Calu3 (cell line): ENCODE measurements at places on chromosomes 5 and 9.
A peak's percentile ranks its signal among the peaks of the same experiment; 100 is the strongest.

GRCh38 chr5:100108883-100109282, 426.3 kb upstream of the FAM174A start:
- no peak for DNase-seq

- no peak for DNase-seq
Measured at GRCh38 chr9:88689509-88690298, 154.7 kb downstream of the NXNL2 start.

GRCh38 chr5:17398866-17399835, 98.9 kb upstream of the TAF11L2 start:
- DNase-seq, result no peak

GRCh38 chr9:30723656-30724055, 1660.8 kb upstream of the ACO1 start:
- no peak for DNase-seq

- DNase-seq, result no peak
Measured at GRCh38 chr5:140555747-140556312, 1.4 kb downstream of the SRA1 start.

DNA sequence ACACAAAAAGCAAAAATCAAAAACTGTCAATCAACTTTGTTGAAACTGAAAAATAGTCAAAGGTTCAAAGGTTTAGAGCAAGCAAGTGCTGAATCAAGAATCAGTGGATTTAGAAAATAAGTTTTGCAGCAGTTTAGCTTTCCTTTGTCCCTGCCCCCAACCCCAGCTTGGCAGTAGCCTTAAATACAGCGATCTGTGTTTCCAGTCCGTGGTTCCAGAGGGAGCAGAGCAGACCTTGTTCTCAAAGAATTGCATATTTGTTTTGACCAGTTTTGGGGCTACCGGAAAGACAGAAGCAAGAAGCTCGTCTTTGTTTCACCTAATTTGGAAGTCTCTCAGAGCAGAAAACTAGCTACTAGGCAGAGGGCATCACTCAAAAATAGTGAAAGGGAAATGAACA, 57.2 kb upstream of the PRDM9 start:
- no peak for DNase-seq

GRCh38 chr5:133406977-133407632, 205.2 kb downstream of the FSTL4 start:
- no peak for DNase-seq

GRCh38 chr5:59020611-59021285, 437.9 kb downstream of the RAB3C start:
- no peak for DNase-seq

DNA sequence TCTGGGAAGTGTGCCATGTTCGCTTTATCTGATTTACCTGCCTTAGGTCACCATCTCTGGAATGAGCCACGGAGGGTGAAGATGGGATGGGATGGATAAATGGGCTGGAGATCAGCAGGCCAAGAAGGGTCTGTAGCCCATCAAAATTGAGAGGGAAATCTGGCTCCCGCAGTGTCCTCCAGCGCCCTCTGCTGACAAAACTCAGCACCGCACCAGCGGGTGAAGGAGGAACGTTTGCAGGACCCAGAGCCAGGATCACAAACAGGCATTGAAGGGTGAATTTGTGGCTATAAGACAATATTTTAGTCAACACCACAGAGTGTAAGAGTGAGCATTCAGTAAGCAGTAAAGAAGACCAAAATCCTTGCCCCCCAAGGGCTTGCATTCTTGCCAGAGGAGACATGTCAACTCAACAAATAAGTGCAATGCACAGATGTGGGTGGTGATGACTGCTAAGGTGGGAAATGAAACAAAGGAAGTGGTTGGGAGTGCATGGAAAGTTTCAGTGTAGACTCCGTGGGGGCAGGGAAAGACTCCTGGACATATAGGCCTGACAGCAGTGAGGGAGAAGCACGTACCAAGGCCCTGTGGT, 124.4 kb downstream of the TENT4A start:
- peak; percentile 41 for DNase-seq

- peak; percentile 79 for DNase-seq
Measured at GRCh38 chr9:21854594-21854993, 52.2 kb downstream of the MTAP start.

- DNase-seq, result no peak
Measured at GRCh38 chr5:56596155-56596554, 219.2 kb upstream of the MAP3K1 start.

DNA sequence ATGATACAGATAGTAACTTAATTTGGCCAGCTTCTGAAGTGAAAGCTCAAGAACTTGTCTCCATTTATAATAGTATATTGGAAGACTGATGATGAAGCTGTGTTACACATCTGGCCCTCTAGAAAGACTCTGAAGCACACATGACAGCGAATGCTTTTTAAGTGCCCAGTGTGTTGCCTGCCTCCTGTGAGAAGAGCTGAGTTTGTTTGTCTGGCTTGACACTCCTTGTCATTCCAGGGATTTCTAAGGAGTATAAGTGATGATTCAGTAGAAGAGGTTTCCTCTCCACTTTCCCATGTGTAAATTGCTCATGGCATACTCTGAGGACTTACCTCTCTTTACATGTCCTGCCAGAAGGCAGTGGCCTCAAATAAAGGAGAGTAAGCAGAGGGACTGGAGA, 30.4 kb upstream of the LRRTM2 start:
- no peak for DNase-seq

DNA sequence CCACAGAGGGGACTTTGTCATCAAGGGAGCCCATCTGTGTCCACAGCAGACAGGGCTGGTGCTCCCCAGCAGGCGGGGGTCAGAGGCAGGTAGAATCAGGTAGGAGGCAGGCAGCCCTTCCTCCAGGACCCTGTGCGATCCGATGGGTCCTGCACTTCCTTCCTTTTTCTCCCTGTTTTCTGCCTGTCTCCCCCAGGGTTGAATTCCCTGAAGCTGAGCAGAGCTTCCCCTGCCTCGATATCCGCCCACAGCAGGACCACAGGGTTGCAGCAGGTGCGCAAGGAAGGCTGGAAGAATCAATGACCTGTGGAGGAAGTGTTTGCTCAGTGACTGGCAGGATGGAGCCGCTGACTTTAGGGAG, 69.2 kb downstream of the MRPL36 start:
- no peak for DNase-seq

- DNase-seq, result no peak
Measured at GRCh38 chr5:32615236-32615635, 29.9 kb downstream of the SUB1 start.

GRCh38 chr5:154408811-154409210, 37.0 kb upstream of the SAP30L start:
- no peak for DNase-seq

DNA sequence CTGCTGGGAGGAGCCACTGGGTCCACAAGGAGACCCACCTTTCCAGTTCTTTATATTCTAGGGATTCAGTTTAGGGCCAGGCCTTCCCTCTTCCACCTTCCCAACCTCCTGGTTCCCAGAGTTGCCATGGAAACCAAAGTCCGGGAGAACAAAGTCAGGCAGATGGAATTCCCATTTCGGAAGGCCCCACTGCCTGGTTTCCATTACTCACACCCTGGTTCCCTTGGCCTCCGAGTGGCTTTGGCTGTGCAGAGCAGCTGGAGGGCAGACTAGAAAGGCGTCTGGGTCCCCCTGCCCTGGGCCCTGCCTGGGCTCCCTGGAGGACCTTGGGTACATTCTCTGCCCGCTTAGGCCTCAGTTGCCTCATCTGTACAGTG, 136.1 kb downstream of the RGS3 start:
- no peak for DNase-seq

- DNase-seq, result no peak
Measured at GRCh38 chr5:143543358-143544255, 140.1 kb upstream of the NR3C1 start.

- no peak for DNase-seq
Measured at GRCh38 chr5:50889790-50890189, 223.4 kb downstream of the PARP8 start.

DNA sequence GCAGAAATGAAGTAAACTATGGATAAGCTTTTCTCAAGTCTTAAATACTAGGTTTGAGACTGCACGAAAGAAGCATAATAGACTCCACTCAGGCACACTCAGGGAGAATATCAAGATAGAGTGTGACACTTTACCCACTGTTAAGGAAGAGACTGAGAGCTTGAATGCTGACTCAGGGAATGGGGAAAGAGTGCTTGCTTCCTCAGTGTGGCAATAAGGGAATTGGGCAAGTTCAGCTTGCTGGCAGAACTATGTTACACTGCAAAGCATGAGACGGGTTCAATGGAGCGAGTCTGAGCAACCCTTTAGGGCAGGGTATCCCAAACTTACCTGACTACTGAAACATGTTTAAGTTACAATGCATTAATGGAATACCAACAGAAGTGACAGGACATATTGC, 237.7 kb upstream of the MEF2C start:
- no peak for DNase-seq

DNA sequence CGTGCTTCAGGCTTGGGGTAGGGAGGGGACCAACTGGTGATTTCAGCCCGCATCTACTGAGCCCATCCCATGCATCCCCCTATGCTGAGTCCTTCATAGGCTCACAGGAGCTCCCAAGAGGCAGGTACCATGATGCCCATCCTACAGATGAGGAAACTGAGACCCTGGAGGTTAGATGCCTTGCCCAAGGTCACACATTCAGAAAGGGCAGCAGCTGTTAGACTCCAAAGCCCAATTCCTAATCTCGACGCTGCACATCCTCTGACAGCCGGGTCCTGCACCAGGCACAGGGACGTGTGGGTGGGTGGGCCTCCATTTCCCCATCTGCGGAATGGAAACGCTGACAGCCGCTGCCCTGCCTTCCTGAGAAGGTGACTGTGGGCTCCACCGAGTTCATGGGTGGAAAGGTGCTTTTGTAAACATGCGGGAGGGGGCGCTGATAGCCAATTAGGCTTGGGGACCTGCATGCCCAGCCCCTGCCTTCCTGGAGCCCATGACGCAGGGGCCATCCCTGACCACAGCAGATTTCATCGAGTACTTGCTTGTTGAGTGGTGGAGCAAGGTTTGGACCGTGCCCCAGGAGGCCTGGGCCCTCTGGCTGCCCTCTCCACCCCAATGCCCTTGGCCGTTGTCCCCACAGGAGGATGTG, 2.2 kb downstream of the DNM1 start:
- DNase-seq, result no peak

DNA sequence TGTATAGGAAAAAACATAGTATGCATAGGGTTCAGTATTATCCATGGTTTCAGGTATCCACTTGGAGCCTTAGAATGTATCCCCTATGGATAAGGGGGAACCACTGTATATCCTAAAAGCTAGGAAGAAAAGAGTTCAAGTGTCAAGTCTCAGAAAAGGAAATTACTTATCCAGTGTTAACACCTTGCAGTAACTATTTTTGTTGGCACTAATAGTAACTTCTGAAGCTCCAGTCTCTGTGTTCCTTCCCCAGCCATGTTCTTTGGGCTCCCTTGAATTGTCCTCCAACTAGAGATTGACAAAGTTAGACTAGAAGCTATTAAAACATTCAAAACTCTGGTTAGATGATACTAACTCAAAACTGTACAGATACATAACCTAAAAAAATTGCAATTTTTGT, 370.8 kb downstream of the NFIB start:
- DNase-seq, result no peak

GRCh38 chr5:1251678-1252580, 26.7 kb downstream of the SLC6A18 start:
- no peak for DNase-seq

GRCh38 chr9:21244836-21245235, 5.0 kb upstream of the IFNA14 start:
- DNase-seq, result no peak

DNA sequence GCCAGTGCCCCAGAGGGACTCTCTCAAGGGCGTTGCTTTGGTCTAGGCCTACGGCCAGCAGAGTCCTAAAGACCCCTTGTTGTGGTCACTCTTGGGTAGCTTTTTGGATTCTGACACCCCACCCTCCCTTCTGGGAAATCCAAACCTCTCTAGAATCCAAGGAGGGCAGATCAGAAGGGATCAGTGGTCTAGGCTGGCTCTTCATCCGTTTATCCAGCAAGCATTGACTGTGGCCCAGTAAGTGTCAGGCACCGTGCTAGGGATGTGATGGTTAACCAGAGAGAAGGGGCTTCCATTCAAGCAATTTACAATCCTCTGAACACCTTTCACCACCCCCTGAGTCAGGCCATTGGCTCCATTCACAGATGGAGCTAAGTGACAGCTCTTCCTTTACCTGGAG, 181.1 kb downstream of the PTTG1 start:
- DNase-seq, result no peak

DNA sequence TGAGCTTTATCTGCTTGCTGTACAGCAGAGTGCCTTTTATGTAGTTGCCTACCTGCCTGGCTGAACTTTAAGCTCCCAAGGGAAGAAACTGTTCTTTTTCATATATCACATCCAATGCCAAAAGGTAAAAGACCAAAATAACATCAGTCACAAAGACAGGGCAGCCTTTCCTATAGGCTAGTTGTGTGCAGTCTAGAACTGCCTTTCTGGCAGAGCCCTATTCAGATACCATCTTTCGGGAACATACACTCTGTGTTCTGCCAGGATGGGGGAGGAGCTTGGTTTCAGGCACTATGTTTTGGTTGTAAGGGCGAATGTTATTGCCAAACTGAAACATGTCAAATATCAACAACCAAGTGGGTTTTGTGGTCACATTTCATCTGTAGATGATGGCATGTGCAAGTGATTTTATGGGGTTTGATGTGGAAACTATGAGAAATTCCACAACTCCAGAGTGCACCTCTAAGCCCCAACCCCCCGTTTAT, 314.5 kb downstream of the ADGRV1 start:
- no peak for DNase-seq

DNA sequence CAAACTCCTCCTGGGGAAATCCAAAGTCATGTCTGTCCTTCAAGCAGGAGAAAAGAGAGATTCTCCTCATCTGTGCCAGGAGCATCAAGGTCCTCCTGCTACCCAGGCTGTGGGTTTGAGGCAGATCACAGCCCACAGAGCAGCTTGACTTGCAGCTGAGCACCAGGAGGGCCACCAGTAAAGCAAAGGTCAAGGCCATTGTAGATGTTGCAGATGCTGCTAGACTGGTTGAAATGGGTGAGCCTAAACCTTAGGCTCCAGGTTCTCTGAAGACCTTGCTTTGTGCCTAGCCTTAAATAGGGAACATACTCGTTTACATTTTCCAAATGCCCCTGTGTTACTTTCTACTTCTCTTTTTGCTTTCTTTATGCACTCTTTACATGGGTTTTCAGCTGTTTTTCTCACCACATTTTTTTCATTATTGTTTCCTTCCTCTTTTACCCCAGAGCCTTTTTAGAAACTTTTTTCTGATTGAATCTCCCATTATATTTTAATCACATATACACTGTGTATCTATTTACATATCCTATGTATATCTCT, at the start of gene IFNA2:
IFNA2 (minus strand) TSS at position 268 of the 540 bp plus-strand sequence; CDS start at position 199, 69 bp downstream.
- no peak for DNase-seq

DNA sequence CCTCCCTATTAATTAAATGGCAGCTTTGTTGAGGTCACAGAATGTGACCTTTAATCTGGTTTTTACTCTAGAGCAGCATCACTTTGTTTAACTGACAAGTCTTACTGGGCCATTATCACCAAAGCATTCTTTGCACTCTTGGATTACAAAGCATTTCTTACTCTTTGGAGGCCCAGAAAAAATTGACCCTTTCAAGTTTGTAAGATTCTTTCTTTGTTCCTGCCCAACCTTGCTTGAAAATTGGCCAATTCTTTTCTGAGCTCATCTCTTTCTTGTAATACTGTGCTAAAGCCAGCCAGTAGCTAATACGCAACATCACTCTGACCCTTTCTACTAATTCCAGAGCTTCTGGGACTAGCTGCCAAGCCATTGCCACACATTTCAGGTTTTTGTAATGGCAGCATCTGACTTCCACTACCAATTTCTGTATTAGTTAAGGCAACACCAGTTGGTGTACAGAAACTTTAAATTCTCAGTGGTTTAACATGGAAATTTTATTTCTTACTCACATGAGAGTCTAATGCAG, 131.6 kb downstream of the PRDM6 start:
- DNase-seq, result no peak
